ENCODE measurements at places on chromosomes 2 and 18.

GRCh38 chr18:35616664-35617423 is 35.3 kb downstream of the GALNT1 start:
- DNase-seq: peak; percentile 90

DNA sequence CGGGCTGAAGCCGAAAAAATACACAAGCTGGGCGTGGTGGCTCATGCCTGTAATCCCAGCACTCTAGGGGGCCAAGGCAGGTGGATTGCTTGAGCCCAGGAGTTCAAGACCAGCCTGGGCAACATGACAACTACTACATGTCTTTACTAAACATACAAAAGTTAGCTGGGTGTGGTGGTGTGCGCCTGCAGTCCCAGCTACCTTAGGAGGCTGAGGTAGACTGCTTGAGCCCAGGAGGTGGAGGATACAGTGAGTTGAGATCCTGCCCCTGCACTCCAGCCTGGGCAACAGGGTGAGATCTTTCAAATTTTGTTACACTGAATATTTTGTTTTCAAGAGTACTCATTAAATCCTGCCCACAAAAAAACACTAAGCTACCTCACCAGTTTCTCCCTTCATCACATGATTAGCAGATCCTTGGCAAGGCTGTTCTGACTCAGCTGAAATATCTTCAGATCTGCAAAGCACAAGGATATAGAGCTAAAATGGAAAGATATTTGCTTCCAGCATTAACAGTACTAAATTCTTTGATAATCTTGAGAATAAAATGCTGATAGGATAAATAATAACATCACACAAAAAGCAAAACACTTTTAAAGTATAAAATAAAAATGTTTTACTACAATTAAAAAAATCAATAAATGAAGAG is 28.2 kb upstream of the MCM6 start:
- no peak for DNase-seq

GRCh38 chr2:196917802-196918201 is 8.7 kb downstream of the PGAP1 start:
- no peak for DNase-seq

DNA sequence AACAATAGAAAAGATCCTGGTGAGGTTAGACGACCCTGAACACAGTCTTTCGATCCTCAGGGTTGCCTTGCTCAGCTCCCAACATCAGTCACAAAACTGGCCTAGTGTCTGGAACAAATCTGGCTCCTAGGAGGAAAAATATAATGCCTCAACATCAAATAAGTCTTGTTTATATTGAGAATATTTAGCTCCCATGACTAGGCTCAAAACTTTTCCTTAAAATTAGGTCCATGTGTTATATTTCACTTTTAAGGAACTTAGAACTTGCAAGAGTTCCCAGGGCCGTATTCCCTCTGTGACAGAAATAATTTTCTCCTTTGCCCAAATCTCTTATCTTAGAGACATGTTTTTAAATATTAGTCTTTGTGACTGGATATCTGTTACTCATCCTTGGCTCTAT is 819.7 kb upstream of the ZEB2 start:
- DNase-seq: no peak

GRCh38 chr2:238104226-238104690 is 4.1 kb downstream of the ESPNL start:
- DNase-seq: no peak

DNA sequence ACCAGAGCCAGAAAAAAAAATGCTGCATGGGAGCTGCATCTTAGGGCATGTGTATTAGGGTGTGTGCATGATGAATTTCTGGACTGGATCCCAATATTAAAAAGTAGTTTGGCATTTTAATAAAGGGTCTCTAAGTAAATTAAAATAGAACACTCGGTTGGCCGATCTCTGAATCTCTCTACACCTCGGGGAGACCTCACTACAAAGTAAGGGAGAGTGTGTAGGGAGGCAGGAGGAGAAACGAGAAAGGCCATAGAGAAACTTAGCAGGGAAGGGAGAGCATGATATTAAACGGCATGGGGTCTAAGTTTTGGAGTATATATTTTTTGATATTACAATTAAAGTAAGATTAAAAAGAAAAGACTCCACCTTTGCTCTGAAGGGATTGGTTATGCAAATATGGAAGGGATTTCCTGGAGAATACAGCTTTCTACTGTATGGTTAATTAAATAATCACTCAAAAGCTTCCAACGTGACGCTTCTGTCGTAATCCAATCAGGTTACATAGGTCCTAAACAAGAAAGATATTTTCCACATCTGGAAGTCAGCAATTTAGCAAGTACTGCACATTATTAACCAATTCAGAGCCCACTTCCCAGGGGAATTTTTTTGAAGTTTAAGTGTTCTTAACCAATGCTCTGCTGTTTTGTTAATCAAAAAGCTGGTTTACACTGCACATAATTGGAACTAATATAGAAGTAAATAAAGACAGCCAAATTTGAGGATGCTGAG is 1.0 kb upstream of the ZEB2 start:
- peak; percentile 18 for DNase-seq

- DNase-seq: no peak
Measured at GRCh38 chr2:29033172-29033571, 41.2 kb downstream of the PCARE start.

DNA sequence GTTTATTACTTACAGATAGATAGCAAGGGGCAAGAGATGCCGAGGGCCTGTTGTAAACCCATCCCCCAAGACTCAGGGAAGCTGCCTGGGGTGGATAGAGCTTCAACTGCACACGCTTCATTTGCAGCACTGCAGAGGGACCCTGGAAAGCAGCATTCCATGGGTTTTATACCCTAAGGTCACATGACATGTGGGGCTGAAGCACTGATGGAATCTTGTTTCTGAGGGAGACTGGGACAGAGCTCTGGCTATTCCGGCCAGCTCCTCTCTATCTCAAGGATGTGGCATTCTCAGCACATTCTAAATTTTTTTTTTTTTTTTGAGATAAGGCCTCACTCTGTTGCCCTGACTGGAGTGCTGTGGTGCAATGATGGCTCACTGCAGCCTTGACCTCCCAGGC is 300.1 kb downstream of the MYCN start:
- DNase-seq: no peak

DNA sequence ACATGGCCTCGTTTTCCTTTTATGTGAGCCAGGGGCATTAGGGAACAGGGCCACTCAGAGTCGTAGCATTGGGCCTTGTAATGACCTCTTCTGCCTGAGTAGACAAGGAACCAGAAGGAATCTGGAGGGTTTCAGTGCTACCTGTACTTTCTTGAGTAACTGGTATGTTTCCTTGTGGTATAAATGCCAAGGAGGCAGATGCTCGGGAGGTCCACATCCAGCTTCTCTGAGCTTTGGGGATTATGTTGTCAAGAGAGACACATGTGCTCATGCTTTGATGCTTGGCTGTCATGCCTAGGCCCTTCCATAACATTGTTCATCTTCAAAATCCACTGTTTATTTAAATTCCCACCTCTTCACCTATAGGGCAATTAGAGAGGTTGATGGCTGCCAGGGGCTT is 26.3 kb downstream of the FOSL2 start:
- no peak for DNase-seq

GRCh38 chr2:21251216-21251980 is 127.6 kb downstream of the TDRD15 start:
- no peak for DNase-seq

- no peak for DNase-seq
Measured at GRCh38 chr2:47267711-47268086, 112.6 kb upstream of the STPG4 start.

- DNase-seq: peak; percentile 75
Measured at GRCh38 chr2:215828528-215829184, 184.7 kb downstream of the MREG start.

DNA sequence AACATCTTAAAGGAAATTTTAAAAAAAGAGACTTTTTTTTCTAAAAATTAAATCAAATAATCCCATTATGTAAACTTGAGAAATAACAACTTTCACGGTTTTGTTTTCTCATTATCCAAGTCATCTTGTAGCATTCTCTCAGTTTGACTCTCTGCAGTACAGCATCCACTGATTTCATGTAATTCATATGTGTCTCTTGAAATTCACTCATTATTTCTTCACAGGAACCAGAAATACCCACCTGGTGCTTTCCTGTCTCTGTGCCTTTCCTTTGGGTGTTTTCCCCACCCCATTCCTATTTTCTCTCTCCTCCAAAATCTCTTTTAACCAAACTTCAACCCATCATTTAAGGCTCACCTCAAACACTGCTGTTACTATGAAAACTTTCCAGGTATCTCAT is 116.1 kb upstream of the STK17B start:
- no peak for DNase-seq

DNA sequence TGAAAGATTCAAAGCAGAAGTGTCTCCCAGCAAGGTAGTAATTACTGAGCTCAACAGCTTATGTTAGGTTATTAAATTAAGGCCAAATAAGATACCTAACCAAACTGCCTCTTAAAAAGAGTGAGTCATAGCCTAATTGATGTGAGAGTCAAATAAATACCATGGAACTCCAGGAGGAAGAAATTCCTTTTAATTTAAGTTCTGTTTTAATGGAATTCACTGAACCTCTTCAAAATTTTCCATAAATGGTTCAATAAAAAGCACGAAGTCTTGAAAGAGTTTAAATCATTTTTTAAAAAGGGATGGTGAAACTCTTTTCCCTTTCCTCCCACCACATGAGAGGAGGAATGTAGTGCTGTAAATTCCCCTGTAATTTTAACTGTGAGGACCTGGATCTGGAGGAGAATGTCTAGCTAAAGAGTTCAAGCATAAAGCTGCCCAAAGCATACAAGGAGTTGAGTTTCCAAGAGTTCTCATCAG is 180.8 kb upstream of the MMADHC start:
- no peak for DNase-seq

DNA sequence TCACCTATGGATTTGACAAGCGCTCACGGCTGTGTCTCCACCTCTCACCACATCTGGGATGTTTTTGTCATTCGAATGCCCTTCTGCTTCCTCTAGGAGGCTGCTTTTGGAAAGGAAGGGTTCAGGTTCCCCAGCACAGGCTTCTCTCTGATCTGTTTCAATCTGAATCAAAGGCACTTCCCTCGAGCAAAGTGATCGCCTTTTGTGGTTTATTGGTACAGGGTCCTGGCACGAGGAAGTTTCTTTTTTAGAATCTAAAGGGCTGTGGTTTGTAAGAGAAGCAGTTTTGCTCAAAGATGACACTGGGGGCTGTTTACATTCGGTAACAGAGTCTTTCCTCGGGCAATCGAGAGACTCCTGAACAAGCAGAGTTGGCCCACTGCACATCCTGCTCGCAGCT is 145.0 kb downstream of the DAW1 start:
- no peak for DNase-seq

DNA sequence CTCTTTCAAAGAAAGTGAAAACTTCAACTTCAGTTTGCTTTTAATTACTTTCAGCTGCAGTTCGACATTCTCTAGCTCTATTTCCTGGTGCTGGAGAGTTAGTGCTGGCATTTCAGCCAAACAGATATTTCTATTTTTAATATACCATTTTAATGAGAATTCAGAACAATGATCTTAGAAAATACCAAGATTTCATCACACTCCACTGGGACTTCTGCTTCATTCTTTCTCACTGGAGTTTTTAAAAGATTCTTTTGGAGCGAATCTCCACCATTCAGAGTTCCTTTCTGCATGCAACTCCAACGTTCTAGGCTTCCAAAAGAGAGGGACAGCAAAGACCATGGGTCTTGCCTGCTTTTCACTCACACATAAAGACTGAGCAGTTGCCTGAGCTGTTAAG is 94.2 kb downstream of the CABLES1 start:
- no peak for DNase-seq

- no peak for DNase-seq
Measured at GRCh38 chr2:119679526-119679837, 481 bp downstream of the TMEM177 start.
